ENCODE measurements at places on chromosomes 4 and X.

DNA sequence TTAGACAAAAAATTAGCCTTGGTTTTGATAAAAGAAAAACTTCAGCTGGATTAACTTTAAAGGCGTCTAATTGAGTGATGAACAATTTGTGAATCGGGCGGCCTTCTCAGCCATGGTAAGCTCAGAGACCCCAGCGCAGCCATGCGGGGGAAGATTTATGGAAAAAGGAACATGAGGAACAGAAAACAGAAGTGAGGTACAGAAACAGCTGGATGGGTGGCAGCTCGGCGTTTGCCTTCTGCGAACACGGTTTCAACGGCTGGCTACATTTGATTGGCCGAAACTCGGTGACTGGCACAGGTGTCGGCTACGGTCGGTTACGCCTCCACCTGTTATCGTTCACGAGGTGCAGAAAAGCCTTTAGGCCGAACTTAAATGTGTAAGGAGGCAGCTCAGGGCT lies 401.4 kb upstream of the FAT1 start:
- DNase-seq = no peak

DNA sequence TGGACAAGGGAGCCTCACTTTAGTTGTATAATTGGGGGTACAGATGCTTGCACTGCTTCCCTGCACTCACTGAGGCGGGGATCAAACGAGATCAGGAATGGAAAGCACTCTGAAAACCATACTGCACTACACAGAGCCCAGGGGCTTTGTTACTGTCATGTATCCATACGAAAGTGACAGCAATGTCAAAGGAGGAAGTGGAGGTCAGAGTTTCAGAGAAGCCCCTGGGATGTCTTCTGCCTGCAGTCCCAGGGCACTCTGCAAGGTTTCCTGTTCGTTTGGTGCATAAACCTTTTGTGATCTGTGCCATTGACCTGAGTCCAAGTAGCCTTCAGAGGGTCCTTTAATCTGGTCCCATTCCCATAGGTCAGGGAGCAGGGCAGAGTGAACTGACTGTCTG lies 31.2 kb downstream of the RNF175 start:
- no peak for DNase-seq

GRCh38 chr4:7500404-7500803 lies 65.7 kb upstream of the PSAPL1 start:
- DNase-seq = no peak

DNA sequence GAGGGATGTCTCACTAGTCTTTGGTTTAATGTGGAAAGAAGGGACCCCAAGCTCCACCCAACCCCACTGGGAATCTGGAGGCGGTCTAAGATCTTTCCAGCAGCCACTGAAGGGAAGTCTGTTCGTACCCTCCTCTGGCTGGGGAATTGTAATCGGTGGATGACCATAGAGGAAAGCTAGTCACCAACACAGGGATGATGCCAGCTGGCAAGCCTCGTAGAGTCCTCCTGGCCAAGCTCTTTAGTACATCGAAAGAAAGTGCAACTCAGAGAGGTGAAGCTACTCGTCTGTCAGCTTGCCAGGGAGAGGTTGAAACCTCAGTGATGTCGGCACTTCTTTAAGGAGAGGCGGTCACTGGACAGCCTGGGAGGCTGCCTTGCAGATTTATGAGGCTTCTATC lies 58.7 kb downstream of the MAMLD1 start:
- DNase-seq = no peak

GRCh38 chr4:116362583-116362982 lies 722.8 kb downstream of the TRAM1L1 start:
- no peak for DNase-seq

- DNase-seq = peak; percentile 45
These were observed 47.5 kb upstream of the BCOR start for GRCh38 chrX:40145001-40145922.

- DNase-seq = no peak
These were observed 275.0 kb downstream of the ANTXR2 start for GRCh38 chr4:79798047-79798446.

- DNase-seq = no peak
These were observed 12.4 kb upstream of the EOLA1 start for GRCh38 chrX:149528381-149528780.

- no peak for DNase-seq
These were observed 328.7 kb downstream of the PCDH18 start for GRCh38 chr4:137203601-137204000.
